GM12878 (cell line): ENCODE measurements at places on chromosomes 3 and 15. TPM values are rescaled to one million over a fixed set of nuclear protein-coding genes. Genes with fewer than 3 reads are reported as not detected.

DNA sequence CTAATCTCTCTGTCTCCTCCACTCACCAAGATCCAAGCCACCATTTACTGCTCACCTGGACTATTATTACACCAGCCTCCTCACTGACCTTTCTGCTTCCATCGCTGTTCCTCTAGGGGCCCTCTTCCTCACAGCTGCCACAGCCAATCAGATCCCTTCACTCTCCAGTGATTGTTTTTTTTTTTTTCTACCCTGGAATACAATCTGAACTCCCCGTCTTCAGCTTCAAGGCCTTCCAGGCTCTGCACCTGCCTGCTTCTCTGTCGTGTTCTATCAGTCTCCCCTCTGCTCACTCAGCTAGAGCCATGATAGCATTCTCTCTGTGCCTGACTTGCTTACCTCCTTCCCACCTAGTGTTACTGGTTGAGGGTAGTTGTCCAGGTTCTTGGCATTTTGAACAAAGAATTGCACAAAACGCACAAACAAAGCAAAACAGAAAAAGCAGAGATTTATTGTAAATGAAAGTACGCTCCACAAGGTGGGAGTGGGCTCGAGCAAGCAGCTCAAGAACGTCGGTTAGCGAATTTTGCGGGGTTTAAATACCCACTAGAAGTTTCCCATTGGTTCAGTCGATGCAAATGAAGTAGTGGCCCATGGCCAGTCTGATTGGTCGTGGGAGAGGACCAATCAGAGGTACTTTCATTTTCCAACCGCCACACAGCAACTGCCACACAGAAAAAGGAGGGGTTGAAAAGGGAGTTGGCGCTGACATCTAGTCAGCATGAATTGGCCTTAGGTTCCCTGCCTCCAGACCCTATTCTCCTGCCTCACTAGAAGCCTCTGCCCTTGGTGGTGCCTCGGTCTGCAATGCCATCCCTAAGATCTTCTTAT is 188.9 kb downstream of the TLE3 start:
- no peak overlapping the region for H3K27ac ChIP-seq
- H3K4me3 ChIP-seq: no peak overlapping the region
- no peaks in the 10 kb centered on the region; the same call in 1 of the 2 replicates for H3K27me3 ChIP-seq
- H3K36me3 ChIP-seq: no peaks in the 10 kb centered on the region

DNA sequence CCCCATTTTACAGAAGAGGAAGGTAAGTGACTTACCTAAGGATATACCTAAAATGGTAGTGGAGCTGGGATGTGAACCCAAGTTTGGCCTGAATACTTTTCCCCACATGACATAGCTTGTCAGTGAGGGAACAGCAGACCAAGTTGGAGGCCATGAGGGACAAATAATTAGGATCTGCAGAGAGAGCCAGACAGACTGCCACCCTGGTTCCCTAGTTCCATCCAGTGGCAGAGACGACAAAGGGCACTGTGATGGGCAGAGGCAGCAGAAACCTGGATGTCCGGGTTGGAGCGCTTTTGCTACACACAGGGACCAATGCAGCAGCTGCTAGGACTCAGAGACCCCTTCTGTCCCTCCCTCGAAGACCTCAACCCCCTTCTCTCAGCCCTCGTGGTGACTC is 1.2 kb downstream of the CPLX3 start:
- DNase-seq: no peak
- no peaks in the 10 kb centered on the region for H3K36me3 ChIP-seq
- no peak overlapping the region for H3K4me3 ChIP-seq

LMAN1L gene
- total RNA-seq: not detected in 2 replicates

DNA sequence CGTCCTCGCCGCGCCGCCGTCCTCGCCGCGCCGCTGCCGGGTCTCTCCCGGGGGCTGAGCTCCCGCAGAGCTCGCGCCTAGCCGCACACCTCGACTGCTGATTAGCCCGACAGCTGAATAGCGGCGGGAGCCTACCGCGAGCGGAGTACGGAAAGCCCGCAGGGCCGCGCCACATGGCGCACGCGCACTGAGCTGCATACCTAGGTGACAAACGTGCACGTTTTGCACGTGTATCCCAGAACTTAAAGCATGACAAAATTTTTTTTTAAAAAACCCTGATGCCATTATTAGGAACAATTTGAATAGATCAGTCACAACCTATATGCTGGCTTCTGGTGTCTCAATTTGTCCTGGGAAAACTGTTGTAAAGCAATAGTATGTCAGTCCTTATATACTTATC is at the start of gene GOLGA8A:
TSS of gene GOLGA8A (minus strand) at position 122 of the 400 bp plus-strand sequence. CDS start 48,117 bp downstream, outside the sequence.
- H3K4me3 ChIP-seq: peak within 1 kb of the TSS; percentile 97
- H3K27me3 ChIP-seq: no peaks in the 10 kb centered on the region
- peak; percentile 74 for DNase-seq

P2RY1 gene
- 3.1 and 3.3 TPM in 2 replicates for total RNA-seq

DNA sequence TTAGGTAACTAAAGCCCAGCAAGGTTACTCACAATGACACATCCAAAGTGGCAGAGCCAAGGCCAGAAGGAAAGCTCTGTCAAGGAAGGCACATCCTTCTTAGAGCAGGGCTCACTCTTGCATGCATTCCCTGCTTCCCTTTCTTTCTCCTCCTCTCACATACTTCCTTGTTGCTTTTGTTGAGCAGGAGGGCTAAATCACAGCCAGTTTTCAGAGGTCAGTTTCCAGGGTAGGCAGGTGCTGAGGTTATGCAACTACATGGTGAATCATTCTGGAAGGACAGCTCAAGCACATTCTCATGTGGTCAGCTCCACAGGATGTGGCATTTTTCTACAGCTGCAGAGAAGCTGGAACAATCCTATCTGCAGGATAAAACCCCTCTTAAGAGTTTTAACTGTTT is 275.6 kb downstream of the ZNF621 start:
- no peaks in the 10 kb centered on the region for H3K36me3 ChIP-seq
- no peak for DNase-seq
- no peak overlapping the region for H3K4me3 ChIP-seq
- no peaks in the 10 kb centered on the region for H3K27me3 ChIP-seq

- no peak overlapping the region for H3K4me3 ChIP-seq
- no peak overlapping the region for H3K27ac ChIP-seq
- H3K4me1 ChIP-seq: no peaks in the 10 kb centered on the region
- DNase-seq: no peak
Measured at GRCh38 chr15:95162967-95163531, 931.7 kb downstream of the MCTP2 start.

GRCh38 chr15:69852916-69853315 is 244.8 kb downstream of the TLE3 start:
- no peak for DNase-seq
- no peaks in the 10 kb centered on the region for H3K4me1 ChIP-seq
- H3K4me3 ChIP-seq: no peak overlapping the region
- peaks cover 2% of the 10 kb centered on the region; the same call in 1 of the 2 replicates for H3K27me3 ChIP-seq
- H3K36me3 ChIP-seq: no peaks in the 10 kb centered on the region
- H3K27ac ChIP-seq: no peak overlapping the region

PCOLCE2 gene
- total RNA-seq: 0.41 and 1.1 TPM in 2 replicates

- peaks cover 14% of the 10 kb centered on the region for H3K4me1 ChIP-seq
- no peak for DNase-seq
- no peaks in the 10 kb centered on the region for H3K27me3 ChIP-seq
- H3K4me3 ChIP-seq: no peak overlapping the region
- H3K27ac ChIP-seq: no peak overlapping the region
Measured at GRCh38 chr3:101806491-101806890, 27.5 kb downstream of the NXPE3 start.

MASP1 gene
- total RNA-seq: 0.05 TPM in 1 of 2 replicates, not detected in the other

DNA sequence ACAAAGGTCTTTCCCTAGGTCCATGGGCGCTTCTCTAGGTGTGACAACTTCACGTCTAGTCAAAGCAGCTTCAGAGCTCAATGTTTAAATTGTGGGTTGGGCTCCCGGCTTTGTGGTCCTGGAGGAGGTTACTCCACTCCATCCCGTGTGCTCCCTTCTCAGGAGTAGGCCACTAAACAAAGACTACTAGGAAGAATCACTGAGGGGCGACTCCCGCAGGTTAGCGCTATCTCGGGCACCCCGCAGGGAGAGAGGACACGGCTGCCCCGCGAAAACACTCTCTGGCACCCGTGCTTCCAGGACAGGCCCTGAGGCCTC is 500 bp downstream of the PARP6 start:
- no peak for DNase-seq
- H3K27ac ChIP-seq: peak overlapping the region; percentile 70
- no peaks in the 10 kb centered on the region for H3K27me3 ChIP-seq
- peaks cover 11% of the 10 kb centered on the region; the same call in 1 of the 2 replicates for H3K36me3 ChIP-seq
- H3K4me3 ChIP-seq: peak overlapping the region; percentile 70
